ENCODE measurements at places on chromosomes 7 and 10.

DNA sequence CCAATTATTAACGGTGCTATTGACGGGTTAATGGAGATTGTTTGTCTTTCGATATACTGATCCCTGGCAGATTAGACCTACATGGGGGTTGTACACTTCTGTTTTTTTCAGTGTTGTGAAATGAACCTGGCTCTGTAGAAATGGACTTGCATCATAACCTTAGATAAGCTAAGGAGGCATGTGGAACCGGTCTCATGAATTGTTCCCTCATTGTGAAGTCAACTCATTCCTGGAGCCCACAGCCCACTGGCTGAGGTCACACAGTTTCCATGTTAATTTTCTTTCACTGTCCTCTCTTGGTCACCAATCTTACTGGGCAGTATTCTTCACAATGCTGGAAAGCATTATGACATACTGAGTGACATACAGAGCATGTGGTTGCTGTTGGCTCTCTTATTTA, 202.8 kb downstream of the BMPER start:
- DNase-seq: no peak

- DNase-seq: no peak
These were observed 4.2 kb downstream of the BNIP3 start for GRCh38 chr10:131977323-131978096.

GRCh38 chr10:97013568-97013967, 172.2 kb downstream of the SLIT1 start:
- no peak for DNase-seq

GRCh38 chr10:123965973-123966895, 74.6 kb upstream of the CPXM2 start:
- DNase-seq: no peak

- DNase-seq: no peak
These were observed 242.2 kb downstream of the ARL4A start for GRCh38 chr7:12929476-12930140.

DNA sequence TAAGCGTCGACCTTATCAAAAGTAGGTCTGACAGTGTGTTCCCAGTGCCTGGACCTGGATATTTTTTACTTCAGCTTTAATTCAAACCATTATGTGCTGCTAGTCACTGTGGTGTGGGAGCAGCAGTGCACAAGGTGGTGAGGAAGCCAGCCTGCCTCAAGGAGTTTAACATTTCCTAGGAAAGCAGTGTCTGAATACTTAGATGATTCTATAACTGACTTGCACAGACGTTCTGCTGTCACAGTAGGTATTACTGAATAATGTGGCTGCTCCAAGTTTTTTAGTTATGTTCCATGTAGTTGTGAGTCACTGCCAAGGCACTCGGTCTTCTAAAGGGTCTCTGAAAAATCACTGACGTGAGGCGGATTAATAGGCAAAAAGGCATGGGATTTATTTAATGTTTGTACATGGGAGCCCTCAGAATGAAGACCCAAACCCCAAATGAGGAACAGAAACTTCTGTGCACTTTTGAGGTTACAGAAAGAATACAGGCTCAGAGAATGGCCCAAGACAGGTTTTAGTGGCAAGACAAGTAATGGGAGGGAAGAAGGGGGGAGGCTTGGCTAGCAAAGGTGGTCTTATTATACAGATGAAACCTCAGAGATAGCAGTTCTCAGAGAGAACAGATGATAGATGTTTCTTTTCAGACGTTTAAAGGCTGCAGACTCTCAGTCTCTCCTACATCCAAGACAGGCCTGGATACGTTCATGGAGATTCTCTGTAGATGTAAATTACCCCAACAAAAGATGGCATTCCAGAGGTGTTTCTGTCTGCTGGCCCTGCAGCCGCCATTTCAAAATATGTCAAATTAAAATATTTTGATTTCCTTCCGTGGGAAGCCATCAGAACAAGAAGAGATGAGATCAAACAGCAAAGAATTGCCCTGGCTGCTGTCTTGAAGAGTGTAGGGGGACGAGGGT, 209.3 kb downstream of the SDK1 start:
- DNase-seq: no peak

DNA sequence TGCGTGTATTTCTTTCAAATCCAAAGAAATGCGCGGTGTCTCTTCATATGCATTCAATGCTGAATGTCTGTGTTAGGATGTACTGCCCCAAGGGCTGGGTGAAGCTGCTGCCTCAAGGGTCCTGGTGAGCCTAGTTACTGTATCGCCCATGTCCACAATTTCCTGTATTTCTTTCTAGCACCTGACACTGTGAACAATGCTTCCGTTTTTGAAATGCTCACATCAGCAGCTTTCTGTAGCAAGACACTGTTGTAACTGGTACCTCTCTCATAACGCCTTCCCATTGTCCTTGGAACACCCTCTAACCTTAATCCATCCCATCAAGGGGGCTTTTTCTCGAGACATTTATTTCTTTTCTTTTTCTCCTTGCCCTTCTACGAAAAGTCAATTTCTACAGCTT, 25.1 kb downstream of the NRP1 start:
- DNase-seq: peak; percentile 27

DNA sequence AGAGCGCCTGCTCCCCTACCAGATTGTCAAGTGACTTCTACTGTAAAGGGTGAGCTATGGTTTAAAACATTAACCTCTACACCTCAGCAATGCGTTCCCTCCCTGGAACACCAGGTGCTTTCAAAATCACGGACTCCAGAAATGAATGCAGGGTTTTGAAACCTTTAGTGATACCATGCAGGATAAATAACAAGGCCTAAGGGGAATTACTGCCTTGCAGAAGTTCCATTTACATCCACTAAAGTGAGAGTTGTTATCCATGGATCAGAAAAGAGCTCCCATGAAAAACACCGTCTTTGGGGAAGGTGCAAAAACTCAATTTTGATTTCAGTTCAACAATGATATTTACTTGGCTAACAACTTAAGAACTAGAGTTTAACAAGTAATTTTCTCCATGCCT, 4.0 kb downstream of the FZD8 start:
- no peak for DNase-seq

GRCh38 chr10:106043863-106044262, 1120.6 kb downstream of the SORCS1 start:
- DNase-seq: no peak

GRCh38 chr10:132834311-132834761, 48.4 kb upstream of the NKX6-2 start:
- no peak for DNase-seq

- DNase-seq: no peak
These were observed 362.5 kb downstream of the POM121L12 start for GRCh38 chr7:53397911-53398310.

- DNase-seq: no peak
These were observed 594.5 kb downstream of the SDK1 start for GRCh38 chr7:3895341-3896116.

GRCh38 chr7:10346032-10346431, 627.6 kb upstream of the PHF14 start:
- no peak for DNase-seq

- DNase-seq: no peak
These were observed 106.4 kb downstream of the CAMK1D start for GRCh38 chr10:12455766-12456165.

DNA sequence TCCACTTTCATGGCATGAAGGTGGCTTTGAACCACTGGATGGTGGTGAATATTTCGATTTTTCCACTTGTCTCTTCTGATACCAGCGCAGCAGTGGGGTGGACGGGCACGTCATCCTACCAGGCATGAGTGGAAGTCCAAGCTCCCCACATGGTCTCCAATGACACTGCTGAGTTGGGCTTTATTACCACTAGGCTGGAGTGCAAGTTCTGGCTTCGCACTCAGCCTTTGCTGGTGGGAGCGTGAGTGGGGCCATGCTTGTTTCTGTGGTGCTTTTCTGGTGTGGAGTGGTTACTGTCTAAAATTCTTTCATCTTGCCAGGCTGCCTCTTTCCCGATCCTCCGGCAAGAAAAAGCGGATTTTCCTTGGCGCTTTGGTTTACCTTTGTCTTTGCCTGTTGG, 70.1 kb upstream of the SDK1 start:
- DNase-seq: no peak
